Activated T-cell treated with anti-CD3 and anti-CD28 coated beads, Interleukin-2, amount 50 U/mL, for 48 hours (primary cell): ENCODE measurements at places on chromosomes 11 and 22.

- DNase-seq, result no peak
Observed at GRCh38 chr22:49295465-49295743, 532.3 kb downstream of the BRD1 start.

- no peak for DNase-seq
Observed at GRCh38 chr11:64871492-64871891, 6.9 kb downstream of the EHD1 start.

- DNase-seq, result no peak
Observed at GRCh38 chr11:69298267-69299022, 4.5 kb downstream of the MYEOV start.

DNA sequence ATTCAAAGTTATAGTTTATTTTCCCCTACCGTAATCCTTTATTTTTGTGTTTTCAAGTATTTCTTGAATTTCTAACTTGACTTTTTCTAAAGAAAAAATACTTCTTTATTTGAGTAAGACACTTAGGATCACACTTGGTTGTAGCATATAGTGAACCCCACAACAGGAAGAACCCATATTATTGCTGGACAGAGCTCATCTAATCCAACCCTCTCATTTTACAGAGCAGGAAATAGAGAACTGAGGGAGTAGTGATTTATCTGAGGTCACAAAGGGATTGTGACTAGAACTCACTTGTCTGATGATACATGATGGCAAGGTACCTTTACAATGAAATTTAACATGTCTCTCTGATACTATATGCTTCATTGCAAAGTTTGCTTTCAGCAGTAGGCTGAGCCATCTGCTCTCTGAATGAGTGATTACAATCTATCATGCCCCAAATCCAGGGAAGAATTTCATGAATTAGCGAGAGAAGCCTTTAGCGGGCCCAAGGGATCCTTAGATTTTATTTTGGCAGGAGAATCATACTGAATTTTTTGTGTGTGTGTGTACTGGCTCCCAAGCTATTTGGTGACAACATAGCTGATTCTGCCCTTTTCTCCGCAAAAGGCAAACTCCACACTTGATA, 9.8 kb downstream of the SLC17A6 start:
- no peak for DNase-seq

- no peak for DNase-seq
Observed at GRCh38 chr11:2817431-2817830, 68.1 kb downstream of the CDKN1C start.

DNA sequence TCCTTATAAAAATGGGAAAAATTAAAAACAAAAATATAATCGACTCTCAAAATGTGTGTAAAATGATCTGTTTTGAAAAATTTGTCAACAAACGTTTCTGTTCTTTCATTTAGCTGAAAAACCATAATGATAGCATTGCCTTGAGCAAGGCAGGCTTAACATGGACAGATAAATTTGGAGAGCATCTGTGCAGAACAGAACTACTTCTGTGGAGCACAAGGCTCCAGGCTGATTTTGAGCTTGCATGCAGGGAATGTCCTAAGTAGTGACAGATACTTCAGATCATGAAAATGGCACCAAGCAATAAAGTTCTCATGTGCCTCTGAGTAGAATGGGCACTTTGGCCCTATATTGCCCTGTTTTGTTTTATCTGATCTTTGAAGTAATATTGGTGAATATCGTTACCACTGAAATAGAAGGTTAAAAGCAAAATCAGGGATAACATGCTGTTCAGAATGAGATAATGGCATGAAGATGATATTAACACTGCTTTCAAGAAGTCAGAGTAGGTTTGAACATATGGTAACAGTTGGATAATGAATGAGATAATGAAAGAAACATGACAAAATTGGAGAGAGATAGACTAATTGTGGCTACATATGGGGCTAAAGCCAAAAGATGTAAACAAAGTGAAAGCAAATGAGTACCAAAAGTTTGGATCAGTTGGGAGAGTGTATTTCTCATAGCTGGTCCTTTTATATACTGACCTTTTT, 730.5 kb upstream of the CCDC179 start:
- DNase-seq, result no peak

DNA sequence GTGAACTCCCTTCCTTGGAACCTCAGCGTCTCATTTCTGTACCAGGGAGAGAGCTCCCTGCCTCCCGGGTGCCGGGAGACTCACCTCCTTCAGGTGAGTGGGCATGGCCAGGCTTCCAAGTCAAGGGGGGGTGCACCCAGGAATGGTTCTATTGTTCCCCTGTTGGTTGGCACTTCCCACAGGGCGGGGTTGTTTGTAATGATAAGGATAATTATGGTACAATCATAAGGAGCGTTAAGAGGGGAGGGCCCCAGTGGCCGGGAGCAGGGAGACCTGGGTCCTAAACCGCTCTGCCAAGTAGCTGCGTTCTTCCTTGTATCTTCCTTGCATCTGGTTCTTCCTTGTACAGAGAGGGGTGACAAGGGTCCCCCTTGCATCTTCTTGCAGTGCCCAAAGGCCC, 79.1 kb downstream of the LRRC32 start:
- DNase-seq, result no peak

DNA sequence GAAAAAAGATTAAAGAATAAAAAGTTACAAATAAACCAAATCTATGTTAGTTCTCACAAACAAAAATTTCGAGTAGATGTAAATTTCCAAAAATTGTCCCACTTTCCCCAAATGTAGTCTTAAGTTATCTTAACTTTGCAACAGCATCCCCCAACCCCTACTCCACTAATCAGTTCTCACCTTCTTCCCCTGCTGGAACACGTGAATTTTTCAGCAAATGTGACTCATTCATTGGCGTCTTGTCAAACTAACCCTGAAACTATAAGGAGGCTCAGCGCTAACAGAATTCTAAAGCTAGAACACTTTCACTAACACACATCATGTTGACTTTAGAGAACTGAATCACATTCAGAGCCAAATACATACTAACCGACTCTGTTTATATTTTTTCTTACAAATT, 46.1 kb downstream of the PHF21A start:
- no peak for DNase-seq

DNA sequence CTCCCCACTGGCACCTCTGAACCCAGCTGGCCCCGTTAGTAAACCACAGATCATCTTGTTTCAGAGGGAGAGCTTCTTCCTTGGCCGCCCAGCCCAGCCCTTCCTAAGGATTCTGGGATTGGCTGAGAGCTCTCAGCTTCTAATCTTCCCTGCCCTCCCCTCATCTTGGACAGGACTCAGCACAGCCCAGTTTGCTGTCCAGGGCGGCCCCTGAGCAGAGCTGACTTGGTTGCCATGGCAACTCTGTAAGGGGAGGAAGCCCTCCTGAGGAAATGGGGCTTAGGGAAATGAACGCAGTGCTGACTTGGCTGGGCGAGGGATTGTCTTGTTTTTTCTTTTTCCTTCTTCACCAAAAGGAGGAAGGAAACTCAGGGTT, 4.6 kb downstream of the APOL4 start:
- DNase-seq, result no peak

DNA sequence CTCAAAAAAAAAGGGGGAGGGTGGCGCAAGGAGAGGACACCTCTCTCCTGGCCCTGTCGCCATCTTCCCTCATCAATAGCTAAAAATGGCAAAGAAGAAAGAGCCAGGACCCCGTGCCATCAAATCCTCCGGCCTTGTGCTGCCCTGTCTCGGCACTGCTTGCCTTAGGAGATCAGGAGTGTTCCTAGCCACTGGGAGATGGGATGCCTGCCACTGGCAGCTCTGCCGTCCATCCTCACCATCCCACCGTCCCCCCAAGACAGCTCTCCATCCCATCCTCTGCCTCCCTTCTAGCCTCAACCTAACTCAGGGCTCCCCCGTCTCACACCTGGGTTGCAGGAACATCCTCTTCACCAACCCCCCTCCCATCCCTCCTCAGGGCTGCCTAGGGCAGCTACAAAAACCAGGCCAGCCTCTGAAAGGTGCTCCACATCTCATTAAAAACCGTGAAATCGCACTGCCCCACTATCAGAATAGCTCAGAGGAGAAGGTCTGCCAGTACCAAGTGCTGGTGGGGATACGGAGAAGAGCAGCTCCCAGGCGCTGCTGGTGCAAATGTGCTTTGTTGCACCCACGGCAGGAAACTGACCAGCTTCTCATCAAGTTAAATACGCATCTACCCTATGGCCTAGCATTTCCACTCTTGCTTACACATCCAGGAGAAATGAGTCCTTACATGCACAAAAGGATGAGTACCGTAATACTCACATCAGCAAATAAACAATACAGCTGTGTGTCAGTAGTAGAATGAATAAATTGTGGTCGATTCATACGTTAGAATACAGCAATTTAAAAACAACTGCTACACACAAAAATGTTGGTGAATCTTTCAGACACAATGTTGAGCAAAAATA, 31.7 kb upstream of the GCAT start:
- DNase-seq, result no peak

DNA sequence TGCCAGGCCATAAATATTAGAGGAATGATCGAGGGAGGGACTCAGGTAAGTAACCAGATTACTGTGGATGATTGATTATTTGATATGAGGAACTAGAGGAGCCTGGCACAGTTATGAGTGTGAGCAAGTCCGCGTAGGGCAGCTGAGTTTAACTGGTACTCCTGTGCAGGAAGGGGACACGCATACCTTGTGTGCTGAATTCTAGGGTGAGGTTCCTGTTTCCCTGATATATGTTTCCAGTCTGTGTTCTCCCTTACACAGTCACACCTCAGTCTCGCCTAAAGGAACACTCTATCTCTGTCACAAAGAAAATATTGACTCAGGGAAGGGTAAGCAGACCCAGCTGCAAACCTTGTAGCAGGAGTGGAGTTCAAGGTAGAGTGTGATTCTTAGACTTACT, 17.4 kb downstream of the SGSM3 start:
- DNase-seq, result no peak
